ENCODE measurements at places on chromosomes 3 and 15. TPM values are rescaled to one million over a fixed set of nuclear protein-coding genes. Genes with fewer than 3 reads are reported as not detected.

DNA sequence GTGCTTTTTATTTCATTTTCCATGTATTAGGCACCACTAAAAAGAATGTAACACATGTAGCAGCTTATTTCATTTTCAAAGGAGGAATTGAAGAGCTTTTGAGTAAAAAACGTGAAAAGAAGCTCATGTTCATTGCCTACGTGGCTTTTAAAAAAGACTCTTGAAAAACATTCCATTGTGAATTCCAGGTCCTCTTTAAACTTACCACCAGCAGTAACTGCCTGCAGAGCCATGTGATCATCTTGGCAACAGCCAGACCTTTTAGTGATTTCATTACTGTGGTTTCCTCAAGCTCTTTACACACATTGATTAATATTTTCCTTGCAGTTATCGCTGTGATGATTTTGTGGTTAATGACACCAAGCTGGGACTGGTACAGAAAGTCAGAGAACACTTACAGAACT is 43.8 kb upstream of the FBXL22 start:
- peak; percentile 30 for DNase-seq

- DNase-seq: no peak
Measured at GRCh38 chr3:175381685-175382084, 522.6 kb downstream of the NAALADL2 start.

GRCh38 chr3:32641356-32641755 is 43.6 kb upstream of the CNOT10 start:
- DNase-seq: no peak

GRCh38 chr3:186352369-186352768 is 9.7 kb downstream of the DGKG start:
- no peak for DNase-seq

Gene VEPH1
- total RNA-seq: not detected

- DNase-seq: no peak
Measured at GRCh38 chr3:155895379-155895900, 25.0 kb downstream of the GMPS start.

Gene IFT57
- 27.9 TPM for total RNA-seq

Gene TMEM40
- not detected for total RNA-seq

DNA sequence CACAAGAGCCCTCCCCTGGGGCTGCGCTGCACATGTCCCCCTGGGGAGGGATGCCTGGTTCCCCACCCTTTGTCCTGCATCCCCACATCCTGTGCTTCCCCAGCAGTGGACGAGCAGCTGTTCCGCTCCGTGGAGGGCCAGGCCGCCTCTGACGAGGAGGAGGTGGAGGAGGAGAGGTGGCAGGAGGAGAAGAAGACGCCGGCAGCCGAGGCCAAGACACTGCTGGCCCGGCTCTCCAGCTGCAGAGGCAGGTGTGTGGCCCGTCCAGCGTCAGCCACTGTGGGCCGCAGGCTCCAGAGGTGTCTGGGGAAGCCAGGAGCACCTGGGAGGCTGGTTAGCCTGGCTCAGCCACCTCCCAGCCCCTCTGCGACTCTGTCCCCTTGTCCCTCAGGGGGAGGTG is 27.9 kb upstream of the GP9 start:
- no peak for DNase-seq

GRCh38 chr3:134952371-134952770 is 157.3 kb downstream of the EPHB1 start:
- no peak for DNase-seq

GRCh38 chr3:192122832-192123594 is 604.3 kb downstream of the FGF12 start:
- no peak for DNase-seq

Gene ERICH6
- total RNA-seq: not detected
